ENCODE measurements at places on chromosomes 1 and 21.

DNA sequence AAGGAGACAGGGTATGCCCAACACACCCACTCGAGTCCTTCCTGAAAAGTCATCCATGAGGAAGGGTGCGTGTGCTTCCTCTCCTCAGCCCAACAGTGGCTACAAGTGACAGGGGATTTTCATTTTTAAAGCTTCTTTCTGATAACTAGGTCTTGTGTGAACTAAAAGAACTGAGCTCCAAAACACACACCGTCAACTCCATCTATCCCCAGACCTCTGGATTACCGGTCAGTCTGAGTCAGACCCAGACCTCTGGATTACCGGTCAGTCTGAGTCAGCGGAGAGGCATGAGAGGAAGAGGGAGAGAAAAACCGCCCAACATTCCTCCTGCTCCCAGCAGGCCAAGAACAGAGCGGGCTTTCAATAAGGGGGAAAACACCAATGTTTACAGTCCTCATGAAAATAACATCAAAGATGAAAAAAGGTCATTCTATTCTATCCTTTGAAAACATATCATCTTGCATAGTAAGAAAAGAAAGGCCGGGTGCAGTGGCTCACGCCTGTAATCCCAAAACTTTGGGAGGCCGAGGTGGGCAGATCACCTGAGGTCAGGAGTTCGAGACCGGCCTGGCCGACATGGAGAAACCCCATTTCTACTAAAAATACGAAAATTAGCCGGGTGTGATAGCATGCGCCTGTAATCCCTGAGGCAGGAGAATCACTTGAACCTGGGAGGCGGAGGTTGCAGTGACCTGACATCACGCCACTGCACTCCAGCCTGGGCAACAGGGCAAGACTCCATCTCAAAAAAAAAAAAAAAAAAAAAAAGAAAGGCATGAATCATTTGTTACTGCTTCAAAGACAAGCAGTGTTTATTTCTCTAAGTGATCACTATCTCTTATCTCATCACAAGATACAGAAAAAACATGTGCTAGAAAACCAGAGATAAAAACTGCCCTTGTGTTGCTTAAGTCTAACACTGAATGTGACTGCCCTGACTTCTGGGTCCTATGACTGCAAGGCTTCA, 3.4 kb downstream of the PTTG1IP start:
- no peak for DNase-seq

DNA sequence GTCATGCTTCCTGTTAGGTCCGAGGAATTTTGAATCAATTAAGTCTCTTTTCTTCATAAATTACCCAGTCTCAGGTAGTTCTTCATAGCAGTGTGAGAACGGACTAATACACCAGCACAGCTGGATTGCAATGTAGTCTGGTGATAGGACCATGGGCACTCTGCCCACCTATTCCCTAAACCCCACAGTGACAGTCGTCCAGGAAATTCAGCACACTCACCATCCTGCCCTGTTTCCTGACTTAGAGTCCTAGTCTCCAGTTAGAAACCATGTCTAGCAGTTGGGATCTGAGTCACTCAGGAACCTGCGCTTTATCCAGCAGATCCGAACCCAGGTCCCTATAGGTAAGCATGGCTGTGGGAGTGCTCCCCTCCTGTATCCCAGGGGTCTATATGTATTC, 149.3 kb upstream of the TNR start:
- DNase-seq, result no peak

GRCh38 chr1:233143241-233143640, 152.3 kb downstream of the PCNX2 start:
- no peak for DNase-seq

GRCh38 chr1:99672530-99673213, 26.8 kb downstream of the PALMD start:
- no peak for DNase-seq

GRCh38 chr1:117656202-117656641, 50.4 kb downstream of the TENT5C start:
- no peak for DNase-seq

DNA sequence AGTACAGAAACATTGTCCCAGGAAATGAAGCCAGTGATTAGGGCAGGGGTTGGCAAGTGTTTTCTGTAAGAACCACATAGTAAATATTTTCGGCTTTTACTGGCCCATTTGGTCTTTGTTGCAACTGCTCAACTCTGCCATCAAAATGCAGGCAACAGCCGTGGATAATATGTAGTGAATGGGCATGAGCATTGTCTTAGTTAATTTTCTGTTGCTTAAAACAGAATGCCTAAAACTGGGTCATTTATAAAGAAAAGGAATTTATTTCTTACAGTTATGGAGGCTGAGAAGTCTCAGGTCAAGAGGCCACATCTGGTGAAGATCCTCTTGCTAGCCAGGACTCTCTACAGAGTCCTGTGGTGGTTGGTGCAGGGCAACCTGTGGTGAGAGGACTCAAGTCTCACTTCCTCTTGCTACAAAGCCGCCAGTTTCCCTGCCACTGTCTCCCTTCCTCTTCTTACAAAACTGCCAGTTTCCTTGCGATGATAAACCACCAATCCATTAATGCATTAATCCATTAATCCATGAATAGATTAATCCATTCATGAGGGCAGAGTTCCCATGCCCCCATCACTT, 166.4 kb downstream of the PSMG1 start:
- DNase-seq, result peak; percentile 92

- DNase-seq, result no peak
Observed at GRCh38 chr1:167749741-167750140, 28.0 kb downstream of the MPZL1 start.

DNA sequence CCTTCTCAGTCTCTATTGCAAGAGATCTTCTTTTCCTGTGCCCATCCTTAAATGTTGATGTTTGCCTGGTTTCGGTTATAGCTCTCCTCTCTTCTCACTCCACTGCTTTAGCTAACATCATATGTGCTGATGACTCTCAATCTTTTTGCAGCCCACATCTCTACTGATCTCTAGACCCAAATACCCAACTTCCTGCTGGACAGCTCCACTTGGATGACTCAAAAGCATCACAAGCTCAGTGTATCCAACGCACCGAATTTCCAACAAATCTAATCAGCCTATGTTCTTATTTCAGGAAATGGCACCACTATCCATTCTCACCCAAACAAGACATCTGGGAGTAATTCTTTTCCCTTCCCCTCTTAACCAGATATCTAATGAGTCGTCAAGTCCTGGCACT, 79.1 kb upstream of the ARTN start:
- DNase-seq, result no peak

DNA sequence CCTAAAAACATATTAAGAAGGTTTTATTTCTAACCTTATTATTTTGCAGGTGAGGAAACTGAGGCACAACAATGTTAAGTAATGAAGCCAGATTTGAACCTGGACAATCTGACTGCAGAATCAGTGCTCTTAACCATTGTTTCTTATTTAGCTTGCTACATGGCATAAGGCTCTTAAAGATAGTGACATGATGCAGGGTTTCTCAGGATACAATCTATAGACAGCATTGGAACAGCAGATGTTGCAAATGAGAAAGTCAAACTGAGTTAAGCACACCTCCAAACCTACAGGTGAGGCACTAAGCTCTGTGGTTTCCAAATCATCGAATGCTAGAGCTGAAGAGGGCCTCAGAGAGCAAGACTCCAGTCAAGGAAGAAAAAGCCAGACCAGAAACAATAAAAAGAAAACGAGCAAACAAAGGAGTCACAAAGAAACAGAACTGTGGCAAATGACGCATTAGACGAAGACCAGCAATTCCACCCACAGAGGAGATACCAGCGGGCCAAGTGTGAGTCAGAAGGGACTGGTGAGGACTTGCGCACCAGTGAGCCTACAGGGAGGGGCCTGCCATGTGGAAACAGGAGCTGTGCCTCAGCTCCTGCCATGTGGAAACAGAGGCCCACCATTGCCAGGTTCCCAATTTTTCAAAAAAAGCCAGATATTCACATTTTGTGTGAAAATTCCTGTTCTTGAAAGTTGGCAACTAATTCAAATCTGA, 14.4 kb downstream of the CD58 start:
- no peak for DNase-seq

DNA sequence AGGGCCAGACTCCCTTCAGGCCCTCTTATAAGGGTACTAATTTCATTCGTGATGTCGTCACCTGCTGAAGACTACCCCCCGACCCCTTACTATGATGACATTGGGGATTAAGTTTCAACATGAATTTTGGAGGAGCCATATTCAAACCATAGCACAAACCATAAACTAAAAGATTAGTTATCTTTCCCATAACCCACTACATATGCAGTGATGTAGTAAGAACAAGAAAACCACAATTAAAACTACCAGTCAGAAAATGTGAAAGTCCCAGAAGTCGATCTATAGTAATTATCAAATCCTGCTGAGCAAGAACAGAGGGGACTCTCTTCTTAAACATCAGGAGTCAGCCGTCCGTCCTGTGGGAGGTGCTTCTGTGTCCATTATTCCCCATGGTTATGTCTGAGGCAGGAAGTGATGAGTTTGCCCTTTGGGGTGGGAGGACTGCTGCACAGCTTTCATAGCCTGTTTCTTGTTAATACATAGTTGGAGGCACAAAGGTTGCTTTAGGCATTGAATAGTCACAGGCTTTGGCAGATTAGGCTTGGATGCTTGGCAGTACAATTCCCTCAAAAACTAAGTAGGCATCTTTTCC, 35.9 kb upstream of the PTGFRN start:
- DNase-seq, result no peak

- DNase-seq, result no peak
Observed at GRCh38 chr21:25062061-25062460, 545.2 kb downstream of the MRPL39 start.

DNA sequence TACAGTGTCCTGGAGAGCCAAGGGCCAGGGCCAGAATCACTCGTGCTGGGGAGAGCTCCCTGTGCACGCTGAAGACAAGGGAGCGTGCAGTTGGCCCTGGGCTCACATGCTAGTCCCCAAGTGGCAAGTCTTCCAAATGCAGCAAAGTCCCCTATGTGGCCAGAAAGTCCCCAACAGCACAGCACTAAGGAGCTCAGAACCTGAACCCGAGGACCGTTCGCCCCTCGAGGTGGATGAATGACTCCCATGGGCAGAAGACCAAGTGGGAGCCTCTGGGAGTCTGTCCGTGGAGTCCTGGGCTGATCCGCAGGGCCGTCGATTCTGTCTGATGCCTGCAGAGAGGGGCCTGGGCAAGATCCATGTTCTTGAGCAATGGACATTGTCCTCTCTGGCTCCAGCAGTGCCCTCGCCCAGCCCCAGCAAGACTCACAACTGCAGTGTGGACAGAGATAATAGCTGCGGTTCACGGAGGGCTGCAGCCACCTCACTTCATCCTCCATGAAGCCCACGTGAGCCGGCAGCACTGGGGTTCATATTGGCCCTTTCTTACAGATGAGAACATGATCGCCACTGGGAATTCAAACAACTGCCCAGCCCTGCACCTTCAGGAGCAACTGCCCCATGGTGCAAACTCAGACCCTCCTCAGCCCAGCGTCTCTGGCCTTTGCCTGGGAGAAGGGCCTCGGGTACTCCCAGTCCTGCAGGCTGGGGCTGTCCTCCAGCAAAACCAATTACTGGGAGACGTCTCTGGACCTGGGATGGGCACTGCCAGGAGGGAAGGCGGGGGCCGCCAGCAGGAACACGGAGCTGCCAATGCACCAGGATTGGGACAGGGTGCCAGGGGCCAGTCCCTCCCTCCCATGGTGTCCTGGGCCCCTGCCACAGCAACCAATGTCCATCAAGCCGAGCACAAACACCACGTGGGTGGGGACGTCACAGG, 243.7 kb downstream of the NPHP4 start:
- no peak for DNase-seq

GRCh38 chr1:43781574-43781973, 74.2 kb downstream of the ST3GAL3 start:
- peak; percentile 80 for DNase-seq

- DNase-seq, result no peak
Observed at GRCh38 chr1:27366411-27367159, at the start of gene MAP3K6. TSS of gene MAP3K6 (minus strand) at chr1:27366961. CDS start at chr1:27366597, 364 bp downstream.

DNA sequence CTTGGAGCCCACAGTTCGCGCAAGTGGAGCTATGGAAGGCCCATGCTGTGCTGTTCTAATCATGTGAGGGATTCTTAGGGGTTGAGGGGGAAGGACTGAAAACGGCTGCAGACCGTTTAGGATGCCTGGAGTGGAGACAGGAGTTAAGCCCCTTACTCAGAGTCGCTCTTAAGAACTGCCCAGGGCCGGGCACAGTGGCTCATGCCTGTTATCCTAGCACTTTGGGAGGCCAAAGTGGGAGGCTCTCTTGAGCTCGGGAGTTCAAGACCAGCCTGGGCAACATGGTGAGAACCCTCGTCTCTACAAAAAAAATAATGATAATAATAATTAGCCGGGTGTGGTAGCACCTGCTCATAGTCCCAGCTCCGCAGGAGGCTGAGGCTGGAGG, 1.1 kb downstream of the ZNF672 start:
- DNase-seq, result no peak

DNA sequence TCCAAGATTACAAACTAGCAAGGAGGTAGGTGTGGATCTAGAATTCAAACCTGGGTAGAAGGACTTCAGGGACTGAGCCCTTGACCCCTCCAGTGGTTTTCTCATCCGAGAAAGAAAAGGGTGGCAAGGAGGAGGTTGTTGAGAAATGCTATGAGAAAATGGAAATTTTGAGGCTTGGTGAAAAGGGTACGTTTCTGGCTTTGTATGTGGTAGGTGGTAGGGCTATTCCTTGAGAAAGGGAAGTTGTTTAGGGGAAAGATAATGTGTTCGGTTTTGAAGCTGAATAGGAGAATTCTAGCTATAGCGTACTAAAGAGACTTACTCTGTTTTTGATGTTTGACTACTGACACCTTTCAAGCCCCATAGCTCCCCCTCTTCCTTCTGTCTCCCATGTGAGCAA, 133.8 kb downstream of the CNIH3 start:
- DNase-seq, result no peak

GRCh38 chr1:246181241-246181640, 325.8 kb downstream of the SMYD3 start:
- DNase-seq, result no peak

- peak; percentile 80 for DNase-seq
Observed at GRCh38 chr1:227961651-227962466, 14.1 kb upstream of the WNT9A start.

GRCh38 chr1:23530747-23531561, at the start of gene E2F2:
TSS of gene E2F2 (minus strand) at chr1:23531233. CDS start at chr1:23530793, 440 bp downstream.
- peak; percentile 89 for DNase-seq

DNA sequence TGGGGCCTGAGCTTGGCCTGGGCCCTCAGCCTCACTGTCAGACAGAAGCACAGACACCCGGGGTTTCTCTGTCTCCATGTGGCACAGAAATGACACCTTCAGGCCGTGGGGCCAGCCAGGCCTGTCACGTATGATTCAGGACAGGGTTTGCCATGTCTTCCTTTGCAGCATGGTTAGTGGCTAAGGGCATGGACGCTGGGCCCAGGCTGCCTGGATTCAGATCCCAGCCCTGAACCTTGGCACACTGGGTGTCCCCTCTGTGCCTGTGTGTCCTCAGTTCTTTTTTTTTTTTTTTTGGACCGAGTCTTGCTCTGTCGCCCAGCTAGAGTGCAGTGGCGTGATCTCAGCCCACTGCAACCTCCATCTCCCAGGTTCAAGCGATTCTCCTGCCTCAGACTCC, 73.6 kb downstream of the SPSB1 start:
- DNase-seq, result no peak
